ENCODE measurements at places on chromosomes 1 and 21.

DNA sequence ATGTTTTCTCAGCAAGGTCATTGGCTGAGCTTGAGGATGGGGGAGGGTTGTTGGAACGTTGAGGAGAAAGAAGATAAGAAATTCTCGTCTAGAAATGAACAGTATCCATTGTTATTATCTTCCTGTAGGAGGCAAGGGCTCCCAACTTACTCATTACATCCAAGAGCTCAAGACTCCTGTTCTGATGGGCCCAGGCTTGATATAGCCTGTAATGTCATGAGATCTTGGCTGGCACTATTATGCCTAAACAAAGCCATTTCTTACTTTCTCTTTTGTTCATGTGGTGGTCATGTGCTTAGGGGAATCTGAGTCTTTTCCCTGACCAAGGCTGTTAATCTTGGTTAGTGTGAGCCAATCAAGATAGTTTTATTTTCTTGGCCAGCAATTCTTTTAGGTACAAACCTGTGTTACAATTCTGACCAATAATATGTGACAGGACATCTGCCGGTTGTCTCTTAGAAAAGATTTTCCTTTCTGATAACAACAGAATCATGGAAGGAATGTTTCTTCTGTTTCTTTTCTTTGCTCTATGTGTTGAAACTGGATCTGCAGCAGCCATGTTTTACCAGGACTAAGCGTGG is 15.2 kb upstream of the IGSF3 start:
- no peak for DNase-seq

- no peak for DNase-seq
Observed at GRCh38 chr1:30715216-30715615, 8.2 kb downstream of the MATN1 start.

DNA sequence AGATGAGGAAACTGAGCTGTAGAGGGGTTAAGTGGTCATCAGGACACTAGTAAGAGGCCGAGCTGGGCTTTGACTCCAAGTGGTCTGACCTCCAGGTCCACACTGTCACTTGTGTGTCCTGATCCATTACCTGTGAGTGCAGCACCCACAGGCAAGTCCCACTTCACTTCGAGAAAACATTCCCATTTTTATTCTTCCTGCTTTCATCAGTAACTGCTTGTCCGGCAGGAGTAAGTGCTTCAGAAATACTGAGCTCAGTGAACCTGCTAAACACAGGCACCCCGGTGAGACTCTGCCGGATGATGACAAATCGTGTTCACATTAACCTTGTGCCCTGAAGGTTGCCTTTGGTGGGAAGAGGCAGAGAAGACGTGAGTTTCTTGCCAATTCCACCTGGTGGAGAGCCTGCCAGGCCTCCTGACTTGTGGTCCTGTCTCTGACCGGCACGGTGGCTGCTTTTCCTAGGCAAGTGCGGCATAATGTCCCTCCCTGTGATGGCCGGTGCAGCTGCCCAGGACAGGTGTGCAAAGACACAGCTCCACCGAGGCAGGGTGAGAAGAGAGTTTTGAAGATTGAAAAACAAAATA is 29.4 kb downstream of the ZBTB18 start:
- no peak for DNase-seq

GRCh38 chr1:15027515-15027986 is 126.0 kb upstream of the TMEM51 start:
- peak; percentile 62 for DNase-seq

DNA sequence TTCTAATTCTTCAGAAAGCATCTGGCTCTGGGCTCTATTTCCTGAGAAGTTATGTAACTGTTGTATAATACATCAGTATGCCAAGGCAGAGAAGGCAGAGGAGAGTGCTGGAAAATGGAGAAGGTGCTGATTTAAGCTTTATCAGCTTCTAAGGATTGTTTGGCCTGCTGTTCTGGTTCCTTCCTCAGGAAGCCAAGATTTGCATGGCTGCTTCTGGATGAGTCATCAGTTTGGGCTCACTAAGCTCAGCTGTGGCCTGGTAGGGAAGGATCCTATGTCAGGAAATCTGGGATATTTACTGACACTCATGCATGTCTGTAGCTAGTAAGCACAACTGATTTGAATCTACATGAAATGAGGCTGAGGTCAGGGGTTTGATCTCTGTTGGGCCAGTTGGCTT is 73.2 kb upstream of the ADGRL4 start:
- peak; percentile 18 for DNase-seq

DNA sequence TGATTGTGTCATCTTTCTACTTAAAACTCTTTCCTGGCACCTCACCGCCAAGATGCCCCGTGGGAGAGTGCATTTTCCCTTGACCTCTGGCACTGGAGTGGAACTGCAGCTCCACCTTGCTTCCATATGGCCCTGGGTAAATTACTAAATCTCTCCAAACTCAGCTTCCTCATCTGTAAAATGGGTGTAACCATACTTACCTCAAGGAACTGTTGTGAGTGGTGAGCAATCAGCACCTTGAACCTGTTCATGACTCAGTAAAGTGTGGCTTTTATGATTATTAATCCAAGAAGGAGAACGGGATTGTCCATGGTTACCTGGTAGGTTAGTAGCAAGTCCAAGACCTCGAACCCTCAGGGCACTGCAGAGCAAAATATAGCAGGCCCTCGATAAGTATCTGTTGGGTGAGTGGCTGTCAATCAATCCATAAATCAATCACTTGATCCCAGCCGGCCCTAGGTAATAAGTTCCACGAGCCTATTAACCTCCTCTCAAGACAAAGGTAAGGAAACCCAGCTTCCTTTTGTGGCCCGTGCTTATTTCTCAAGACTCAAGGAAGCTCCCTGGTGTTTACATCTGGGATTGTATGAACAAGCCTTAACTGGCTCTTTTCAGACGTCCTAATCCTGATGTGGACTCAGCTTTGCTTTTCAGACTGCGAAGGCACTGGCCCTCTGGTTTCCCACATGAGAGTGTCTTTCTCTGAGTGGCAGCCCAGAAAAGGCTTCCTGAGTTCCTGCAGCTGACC is 114.0 kb upstream of the GJB5 start:
- DNase-seq: no peak

DNA sequence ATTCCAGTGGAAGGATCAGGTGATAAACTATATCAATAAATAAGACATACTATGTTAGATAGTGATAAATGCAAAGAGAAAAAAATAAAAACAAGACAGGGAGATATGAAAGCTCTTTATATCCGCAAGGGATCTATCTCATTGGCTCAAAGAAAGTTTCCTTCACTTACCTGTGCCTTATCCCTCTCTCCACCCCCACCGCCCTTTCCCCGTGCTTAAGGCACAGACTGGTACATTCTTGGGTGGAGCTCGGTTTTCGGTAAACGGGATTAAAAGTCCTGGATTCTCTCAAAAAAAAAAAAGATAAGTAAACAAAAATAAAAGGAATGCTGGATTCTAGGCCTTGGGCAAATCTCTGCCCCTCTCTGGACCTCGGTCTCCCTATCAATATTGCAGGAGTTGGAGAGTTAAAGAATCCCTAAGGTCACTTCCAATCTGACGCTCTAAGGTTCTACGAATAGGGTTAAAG is 593 bp upstream of the DNAJC16 start:
- no peak for DNase-seq

- DNase-seq: peak; percentile 35
Observed at GRCh38 chr21:31558189-31558961, 101.1 kb upstream of the SOD1 start.

DNA sequence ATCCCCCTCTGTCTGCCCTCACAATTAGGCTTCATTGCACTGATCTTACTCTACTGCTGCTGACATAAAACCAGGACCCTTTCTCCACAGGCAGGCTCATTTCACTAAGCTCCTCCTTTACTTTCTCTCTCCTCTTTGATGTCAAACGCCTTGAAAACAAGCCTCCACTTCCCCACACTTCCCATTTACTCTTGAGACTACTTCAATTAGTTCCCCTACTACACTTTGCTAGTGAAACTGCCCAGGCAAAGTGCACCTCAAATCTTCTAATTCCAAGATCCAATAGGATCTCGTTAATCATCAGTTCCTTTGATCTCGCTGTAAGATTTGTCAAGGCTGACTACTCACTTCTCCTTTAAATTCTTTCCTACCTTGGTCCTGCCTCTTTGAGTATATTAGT is 5.9 kb upstream of the CDC20 start:
- DNase-seq: no peak

- DNase-seq: no peak
Observed at GRCh38 chr1:47711848-47712492, 274.1 kb downstream of the FOXD2 start.

- DNase-seq: peak; percentile 75
Observed at GRCh38 chr1:84505493-84506001, 639 bp upstream of the SPATA1 start.

- no peak for DNase-seq
Observed at GRCh38 chr1:209839875-209840546, 12.2 kb downstream of the UTP25 start.

GRCh38 chr1:23567996-23568607 is 8.8 kb upstream of the ID3 start:
- DNase-seq: peak; percentile 32

DNA sequence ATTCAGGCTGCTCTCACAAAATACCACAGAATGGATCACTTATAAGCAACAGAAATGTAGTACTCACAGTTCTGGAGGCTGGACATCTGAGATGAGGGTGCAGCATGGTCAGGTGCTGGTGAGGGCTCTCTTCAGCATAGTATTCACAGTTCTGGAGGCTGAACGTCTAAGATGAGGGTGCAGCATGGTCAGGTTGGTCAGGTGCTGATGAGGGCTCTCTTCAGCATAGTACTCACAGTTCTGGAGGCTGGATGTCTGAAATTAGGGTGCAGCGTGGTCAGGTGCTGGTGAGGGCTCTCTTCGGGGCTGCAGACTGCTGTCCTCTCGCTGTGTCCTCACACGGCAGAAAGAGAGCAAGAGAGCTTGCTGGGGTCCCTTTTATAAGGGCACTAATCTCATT is 17.1 kb downstream of the PDZK1IP1 start:
- DNase-seq: no peak

DNA sequence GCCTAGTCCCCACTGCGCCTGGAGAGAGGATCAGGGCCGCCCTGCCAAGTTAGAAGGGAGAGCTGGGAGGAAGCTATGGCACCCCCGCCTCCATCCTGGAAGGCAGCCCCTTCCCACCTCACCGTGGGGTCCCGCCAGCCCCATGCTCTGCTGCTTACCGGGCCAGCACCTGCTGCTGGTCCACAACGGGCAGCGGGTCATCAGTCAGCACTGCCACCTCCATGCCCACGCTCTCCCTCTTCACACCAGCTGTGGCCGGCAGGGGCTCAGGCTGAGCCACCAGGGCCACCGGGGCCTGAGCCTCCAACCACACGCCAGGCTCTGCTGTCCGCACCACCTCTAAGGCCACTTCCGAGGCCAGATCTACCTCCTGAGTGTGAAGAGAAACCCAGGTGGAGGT is 23.5 kb upstream of the DDOST start:
- DNase-seq: no peak

- DNase-seq: no peak
Observed at GRCh38 chr1:33378524-33378923, 52.4 kb downstream of the PHC2 start.

GRCh38 chr1:241074507-241074906 is 282.5 kb downstream of the RGS7 start:
- DNase-seq: no peak

DNA sequence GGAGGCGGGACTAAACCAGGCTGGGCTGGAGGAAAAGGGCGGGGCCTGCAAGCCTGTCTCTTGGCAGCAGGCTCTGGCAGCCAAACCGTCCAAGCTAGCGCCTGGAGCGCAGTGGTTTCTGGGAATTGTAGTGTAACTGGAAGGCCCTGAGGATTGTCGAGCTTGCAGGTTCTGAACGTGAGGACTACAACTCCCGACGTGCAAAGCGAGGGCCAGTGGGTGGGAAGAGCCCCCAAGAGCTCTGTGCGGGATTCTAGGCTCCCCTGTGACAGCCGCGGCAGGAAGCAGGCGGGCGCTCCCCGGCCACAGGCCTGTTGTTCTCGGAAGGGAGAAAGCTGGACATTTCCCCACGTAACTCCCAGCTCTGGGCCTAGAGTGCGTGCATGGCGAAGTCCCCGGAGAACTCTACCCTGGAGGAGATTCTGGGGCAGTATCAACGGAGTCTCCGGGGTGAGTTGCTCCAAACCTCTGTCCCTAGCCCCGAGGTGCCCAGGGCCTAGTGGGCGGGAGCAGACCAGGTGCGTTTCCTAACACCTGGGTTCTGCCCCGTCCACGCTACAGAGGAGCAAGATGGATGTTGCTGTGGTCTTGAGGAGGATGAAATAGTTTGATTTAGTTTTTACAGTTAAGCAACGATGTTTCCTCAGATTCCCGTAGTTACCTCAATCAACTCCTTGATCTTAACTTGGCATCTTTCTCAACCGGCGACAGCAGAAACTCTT is at the start of gene SDCCAG8:
SDCCAG8 (plus strand) TSS at position 251 of the 722 bp plus-strand sequence; CDS start at position 384, 133 bp downstream.
- peak; percentile 100 for DNase-seq

GRCh38 chr1:168609741-168610510 is 33.5 kb downstream of the XCL1 start:
- no peak for DNase-seq

DNA sequence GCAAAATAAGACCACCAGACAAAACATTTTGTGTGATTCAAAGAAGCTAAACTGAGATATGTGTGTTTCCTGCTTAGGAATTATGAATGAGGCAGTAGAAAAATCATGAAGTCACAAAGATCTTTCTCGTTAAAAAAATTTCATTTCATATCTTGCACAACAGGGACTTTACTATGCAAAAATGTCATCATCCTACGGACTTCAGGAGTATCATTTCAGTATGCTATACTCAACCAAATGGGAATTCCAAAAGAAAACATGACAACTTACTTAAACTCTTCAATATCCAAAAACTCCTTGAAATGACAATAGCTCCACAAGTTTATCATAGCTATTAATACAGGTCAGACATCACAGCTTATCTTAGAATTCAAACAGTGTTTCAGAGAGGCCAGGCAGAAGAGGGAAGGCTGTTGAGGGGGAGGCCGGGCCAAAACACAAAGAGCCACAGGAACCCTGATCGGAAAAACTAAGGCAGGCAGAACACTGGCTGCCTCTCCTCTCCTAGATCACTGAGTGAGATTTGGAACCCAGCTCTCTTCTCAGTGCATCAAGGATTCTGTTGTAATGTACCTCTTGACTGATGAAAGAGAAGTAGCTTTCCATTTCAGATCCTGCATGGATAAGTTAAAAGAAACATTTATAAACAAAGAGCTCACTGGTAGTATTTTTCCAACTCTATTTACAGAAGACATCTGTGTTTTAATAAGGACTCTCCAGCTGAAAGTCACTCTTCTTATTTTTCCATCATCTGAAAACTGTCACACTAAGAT is 66.9 kb downstream of the TESK2 start:
- DNase-seq: no peak

DNA sequence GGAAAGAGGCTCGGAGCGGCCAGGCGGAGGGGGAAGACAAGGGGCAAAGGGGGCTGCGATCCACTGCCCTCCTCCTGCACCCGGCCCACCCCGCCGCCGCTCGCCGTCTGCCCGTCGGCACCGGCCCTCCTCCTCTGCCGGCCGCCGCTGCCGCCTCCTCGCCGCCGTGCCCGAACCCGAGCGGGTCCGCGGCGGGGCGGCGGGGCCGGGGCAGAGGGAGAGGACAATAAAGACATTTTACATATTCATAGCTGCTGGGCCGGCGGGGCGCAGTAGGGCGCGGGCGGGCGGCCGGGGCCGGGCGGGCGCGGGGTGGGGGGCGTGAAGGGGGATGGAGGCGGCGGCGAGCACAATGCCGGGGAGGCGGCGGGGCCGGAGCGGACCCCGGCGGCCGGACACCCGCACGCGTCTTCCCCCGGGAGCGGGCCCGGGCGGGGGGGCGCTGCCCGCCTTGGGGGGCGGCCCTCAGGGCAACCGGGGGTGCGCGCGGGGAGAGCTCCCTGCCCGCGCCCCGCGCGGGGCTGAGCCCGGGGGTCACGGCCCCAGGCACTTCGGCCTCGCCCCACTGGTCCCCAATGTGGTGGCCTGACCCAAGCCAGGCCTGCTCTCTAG is 546 bp downstream of the POU2F1 start:
- DNase-seq: no peak

- DNase-seq: no peak
Observed at GRCh38 chr1:7407980-7408770, 362.9 kb upstream of the VAMP3 start.

- DNase-seq: no peak
Observed at GRCh38 chr1:212433577-212434462, 1.1 kb downstream of the NENF start.

Measured in muscle of arm (tissue), 14 donors.